ENCODE measurements at places on chromosomes 1 and 21.
A peak's percentile ranks its signal among the peaks of the same experiment; 100 is the strongest.

- DNase-seq = no peak
Observed at GRCh38 chr1:217333939-217334338, 297.0 kb downstream of the GPATCH2 start.

GRCh38 chr1:218101409-218101808 lies 183.7 kb upstream of the RRP15 start:
- no peak for DNase-seq

DNA sequence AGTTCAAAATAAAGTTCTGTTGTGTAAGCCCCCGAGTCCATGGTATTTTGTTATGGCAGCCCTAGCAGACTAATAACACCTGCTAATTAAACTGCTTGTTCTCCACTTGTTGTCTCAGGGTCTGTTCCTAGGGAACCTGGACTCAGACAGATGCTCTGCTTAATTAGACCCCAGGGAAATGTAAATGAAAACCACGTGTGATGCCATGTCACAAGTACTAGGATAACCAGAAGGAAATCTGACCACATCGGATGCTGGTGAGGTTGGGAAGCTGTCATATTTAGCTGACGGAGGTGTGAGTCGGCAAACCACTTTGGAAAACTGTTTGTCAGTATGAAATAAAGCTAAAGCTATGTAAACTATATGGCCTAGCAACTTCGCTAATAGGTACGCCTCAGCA lies 19.6 kb downstream of the EDN2 start:
- DNase-seq = no peak

DNA sequence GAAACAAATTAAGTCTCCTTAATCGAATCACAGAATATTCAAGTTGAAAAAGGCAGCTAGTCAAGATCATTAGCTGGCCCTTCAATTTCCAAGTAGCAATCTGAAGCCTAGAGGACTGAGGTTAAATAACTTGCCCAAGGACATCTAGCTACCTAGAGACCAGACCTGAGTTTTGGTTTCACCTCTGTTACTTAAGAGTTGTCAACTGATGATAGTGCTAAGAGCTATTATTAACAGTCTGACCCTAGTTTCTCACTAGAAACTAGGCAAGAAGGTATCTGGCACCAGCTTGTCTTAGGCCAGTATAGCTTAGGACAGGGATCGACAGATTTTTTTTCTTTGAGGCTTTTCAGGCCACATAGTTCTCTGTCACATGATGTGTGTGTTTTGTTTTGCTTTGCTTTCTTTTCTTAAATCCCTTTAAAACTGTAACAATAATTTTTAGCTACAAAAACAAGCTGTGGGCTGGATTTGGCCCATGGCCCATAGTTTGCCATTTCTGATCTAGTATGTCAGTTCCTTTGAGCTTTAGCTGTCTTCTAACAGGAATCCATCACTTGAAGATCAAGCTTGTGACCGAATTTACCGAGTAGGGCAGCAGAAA lies 23.2 kb downstream of the TRIM45 start:
- no peak for DNase-seq

DNA sequence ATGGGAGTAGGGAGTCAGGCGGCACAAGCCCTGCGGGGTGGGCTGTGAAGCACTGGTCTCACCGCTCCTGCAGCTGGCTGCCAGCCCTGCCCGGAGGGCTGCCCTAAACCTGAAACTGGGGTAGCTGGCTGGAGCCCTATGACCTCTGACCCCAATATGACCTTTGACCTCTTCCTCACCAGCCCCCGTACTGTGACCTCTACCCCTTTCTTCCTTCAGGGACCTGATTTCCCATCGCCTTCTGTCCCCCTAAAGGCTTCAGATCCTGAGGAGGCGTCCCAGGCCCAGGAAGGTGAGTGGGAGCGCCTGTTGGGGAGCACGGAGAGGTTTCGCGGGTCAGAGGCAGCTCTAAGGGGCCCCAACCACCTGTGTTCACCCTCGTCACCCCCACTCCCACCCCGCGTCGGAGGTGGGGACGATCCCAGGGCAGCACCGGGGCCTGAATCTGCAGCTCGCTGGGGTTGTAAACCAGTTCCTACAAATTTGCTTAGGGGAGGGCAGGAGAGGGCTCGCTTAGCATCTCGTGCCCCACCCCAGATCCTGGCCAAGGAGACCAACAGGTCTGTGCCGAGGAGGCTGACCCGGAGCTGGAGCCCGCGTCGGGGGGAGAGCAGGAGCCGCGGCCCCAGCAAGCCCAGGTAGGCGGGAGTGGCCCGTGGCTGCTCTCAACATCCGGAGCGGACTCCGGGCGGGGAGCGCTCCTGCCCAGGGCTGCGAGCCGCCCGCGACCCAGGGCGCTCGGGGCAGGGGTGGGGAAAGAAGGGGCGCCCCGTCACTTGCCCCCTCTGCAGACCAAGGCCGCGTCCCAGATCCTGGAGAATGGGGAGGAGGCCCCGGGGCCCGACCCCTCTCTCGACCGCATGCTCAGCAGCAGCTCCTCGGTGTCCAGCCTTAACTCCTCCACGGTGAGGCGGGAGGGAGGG lies 7.3 kb downstream of the SYTL1 start:
- no peak for DNase-seq

- no peak for DNase-seq
Observed at GRCh38 chr1:29855561-29856160, 619.3 kb downstream of the PTPRU start.

DNA sequence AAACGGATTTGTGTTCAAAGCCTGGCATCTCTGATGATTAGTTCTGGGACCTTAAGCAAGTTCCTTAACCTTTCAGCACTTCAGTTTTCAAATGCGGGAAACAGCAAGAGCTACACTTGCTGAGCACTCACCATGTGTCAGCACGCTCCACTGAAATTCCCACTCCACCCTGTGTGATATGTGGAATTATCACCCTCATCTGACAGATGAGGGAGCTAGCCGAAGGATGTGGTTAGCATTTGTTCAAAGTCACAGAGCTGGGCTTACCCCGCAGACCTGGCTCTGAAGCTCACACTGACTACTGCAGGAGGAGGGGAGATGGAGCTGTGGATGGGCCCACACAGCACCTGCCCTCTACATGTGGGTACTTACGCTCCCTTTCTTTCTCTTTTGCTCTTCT lies 29.1 kb downstream of the IL12RB2 start:
- no peak for DNase-seq

DNA sequence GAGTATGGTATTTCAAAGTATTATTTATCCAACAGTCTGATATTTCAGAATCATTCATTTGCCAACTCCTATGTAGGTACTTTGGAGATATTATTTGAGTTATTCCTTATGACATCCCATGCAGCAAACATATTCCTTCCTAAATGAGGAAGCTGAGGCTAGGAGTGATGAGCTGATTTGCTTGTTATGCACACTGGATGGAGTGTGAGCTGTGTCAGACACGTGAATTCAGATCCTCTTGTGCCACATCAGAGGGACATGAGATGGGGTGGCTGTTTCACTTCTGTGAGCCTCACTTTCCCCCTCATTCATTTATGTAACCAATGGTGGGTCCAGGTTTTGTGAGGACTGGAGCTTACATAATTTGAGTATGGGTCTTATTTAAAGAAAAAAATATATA lies 215.9 kb downstream of the DISC1 start:
- DNase-seq = peak; percentile 51

DNA sequence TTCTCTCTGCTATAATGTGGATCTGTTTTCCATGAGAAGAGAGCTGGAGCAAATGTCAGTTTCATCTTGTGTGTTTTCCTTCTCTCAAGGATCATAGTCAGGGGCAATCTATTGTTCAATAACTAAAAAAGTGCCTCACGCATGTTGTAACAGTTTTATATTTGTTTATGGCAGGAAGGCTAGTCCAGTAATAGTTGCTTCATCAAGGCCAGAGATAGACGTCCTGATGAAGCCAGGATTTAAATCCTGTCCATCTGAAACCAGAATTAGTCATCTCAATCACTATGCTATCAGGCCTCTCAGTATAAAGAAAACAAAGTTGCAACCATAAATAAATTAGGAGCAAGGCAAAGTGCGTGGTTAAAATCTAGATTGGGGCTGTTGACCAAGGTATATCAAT lies 30.2 kb upstream of the DUSP10 start:
- no peak for DNase-seq

DNA sequence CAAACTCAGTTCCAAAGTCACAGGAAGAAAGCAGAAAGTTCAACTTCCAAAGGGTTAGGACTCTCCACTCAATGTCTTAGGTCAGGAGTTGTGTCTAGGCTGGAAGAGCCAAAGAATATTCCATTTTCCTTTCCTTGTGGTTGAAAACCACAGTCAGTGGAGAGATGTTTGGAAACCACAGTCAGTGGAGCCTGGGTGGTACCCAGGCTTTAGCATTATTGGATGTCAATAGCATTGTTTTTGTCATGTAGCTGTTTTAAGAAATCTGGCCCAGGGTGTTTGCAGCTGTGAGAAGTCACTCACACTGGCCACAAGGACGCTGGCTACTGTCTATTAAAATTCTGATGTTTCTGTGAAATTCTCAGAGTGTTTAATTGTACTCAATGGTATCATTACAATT lies 11.7 kb downstream of the ATF3 start:
- DNase-seq = no peak

All from suppressor macrophage (primary cell).